Choroid plexus epithelial cell (primary cell): ENCODE measurements at places on chromosomes 1 and 21.
A peak's percentile ranks its signal among the peaks of the same experiment; 100 is the strongest.

DNA sequence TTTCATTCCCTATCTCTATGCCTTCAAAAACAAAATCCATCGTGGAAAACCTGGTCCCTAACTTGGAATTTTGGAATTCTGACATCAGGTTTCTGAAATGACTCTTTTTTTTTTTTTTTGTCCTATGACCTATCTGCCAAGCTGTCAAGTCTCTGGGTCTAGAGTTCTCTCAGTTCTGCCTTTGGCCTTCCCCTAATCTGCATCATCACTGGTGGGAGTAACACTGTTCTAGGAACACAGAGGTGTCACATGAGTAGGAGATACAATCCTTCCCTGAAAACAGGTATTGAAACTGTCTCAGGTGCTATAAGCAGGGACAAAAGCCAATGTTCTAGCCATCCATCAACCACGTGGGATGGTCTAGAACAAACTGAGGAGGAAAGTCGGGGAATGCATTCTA, 142.0 kb upstream of the ATP1B1 start:
- no peak for DNase-seq

DNA sequence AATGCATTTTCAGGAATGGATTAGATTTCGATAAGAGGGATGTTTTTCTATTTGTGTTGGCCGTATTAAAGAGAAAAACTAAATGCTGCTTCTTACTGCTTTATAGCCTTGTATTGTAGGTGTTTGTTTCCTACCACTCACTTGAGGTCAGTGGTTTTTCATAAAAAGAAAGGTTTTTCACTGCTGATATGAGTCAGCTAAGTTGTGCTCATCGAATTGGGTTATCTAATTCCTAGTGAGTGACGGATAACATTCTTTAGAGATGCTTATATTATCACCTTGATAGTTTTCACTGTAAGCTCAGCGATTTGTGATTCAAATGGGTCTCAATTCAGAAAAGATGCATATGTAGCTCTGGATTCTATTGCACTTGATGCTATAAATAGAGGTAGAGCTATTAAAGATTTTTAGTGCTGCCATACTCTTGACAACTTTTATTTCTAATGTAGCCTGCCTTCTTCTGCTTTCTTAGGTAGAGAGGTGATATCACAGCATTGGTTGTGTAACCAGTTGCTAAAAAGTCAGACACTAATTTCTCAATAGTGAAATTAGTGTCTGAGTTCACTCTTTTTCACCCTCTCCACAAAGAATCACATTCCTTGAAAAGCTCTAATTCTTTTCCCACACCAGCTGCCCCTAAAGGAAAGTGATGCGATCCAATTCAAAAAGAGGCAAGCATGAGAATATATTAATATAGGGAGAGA, 180.0 kb downstream of the RASAL2 start:
- peak; percentile 52 for DNase-seq

- peak; percentile 9 for DNase-seq
These were observed 5.8 kb downstream of the LINGO4 start for GRCh38 chr1:151799179-151800022.

DNA sequence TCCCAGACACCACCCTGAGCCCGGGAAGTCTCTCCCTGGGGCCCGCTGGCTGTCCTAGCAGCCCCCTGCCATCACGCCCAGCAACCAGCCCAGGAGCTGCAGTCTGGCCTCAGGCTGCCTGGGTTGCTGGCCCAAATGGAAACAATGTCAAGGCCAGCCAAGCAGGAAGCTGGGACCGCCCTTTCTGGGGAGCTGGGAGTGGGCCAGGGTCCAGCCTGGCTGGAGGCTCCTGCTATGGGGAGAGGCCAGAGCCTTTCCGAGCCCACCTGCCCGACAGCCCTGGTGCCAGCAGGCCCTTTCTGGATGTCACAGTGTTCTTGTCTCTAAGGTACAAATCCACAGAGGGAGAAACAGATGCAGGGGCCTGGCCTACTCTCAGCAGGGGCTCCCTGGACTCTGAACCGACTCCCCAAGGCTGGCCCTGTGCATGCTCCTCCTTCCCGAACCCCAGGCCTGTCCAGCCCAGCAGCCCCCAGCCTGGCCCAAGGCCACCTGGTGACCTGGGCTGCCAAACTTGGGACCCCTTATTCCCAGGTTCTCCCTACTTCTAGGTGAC, 1.2 kb upstream of the MMEL1 start:
- DNase-seq: no peak

- no peak for DNase-seq
These were observed 288.0 kb upstream of the KAZN start for GRCh38 chr1:14310476-14310875.

- DNase-seq: no peak
These were observed 18.8 kb upstream of the SELP start for GRCh38 chr1:169648709-169649108.

DNA sequence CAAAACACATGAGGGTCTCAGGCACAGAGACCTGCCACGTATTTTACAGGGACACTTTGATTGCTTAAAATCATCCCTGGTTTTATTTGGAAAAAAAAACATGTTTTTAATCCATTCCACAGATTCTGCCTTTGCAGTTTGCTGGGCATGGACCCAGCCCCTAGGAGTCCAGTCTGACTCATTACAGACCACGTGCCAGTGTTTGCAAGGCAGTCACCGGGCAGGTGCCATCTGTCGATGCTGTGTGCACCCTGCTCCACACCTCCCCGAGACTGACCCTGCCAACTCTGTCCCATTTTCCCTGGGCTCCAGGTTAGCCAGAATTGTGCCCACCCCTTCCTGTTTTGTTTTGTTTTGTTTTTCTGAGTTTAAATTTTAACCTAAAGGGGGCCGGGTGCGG, 148.4 kb upstream of the TMEM51 start:
- DNase-seq: no peak

GRCh38 chr1:160904783-160905616, 20.0 kb upstream of the ITLN1 start:
- peak; percentile 47 for DNase-seq

- no peak for DNase-seq
These were observed 53.0 kb downstream of the SLC37A1 start for GRCh38 chr21:42566524-42567213.

DNA sequence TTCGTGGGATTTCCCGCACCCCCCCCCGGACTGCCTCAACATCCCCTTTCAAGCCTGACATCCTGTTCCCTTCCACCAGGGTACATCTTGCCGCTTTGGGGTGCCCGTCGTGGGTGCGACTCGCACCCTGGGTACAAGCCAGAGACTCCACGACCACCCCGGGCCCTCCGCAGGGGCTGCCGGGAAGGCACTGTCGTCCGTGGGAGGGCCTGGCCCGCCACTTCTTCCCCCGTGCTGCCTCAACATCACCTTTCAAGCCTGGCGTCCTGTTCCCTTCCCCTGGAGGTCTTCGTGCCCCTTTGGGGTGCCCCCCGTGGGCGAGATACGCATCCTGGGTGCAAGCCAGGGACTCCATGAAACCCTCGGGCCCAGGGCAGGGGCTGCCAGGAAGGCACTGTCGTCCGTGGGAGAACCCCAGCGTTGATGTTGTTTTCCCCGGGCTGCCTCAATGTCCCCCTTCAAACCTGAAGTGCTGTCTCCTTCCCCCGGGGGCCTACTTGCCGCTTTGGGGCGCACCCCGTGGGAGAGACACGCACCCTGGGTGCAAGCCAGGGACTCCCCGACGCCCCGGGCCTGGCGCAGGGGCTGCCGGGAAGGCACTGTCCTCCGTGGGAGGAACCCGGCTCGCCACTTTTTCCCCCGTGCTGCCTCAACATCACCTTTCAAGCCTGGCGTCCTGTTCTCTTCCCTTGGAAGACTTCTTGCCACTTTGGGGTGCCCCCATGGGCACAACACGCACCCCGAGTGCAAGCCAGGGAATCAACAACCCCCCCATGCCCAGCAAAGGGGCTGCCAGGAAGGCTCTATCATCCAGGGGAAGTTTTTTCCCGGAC, 138.6 kb downstream of the LIPI start:
- DNase-seq: no peak

DNA sequence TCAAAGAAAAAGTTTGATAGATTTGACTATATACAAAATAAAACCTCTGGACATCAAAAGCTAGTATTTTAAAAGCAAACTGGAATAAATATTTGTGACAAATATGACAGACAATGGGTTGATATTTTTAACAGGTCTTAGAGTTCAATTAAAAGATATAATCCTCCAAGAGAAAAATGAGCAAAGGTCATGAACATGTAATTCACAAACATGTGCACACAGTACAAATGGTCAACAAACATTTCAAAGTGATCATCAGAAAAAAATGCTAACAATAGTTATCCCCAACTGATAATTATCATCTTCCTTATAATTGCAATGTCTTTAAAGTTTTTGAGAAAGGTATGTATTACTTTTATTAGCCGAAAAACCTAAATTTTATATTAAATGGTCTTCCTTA, 32.0 kb downstream of the WDR64 start:
- DNase-seq: no peak

GRCh38 chr1:205949753-205950152, 6.5 kb upstream of the SLC26A9 start:
- DNase-seq: no peak

- no peak for DNase-seq
These were observed 1.6 kb upstream of the C1orf159 start for GRCh38 chr1:1117469-1117831.

GRCh38 chr1:180611016-180611930, 20.5 kb upstream of the XPR1 start:
- DNase-seq: no peak

DNA sequence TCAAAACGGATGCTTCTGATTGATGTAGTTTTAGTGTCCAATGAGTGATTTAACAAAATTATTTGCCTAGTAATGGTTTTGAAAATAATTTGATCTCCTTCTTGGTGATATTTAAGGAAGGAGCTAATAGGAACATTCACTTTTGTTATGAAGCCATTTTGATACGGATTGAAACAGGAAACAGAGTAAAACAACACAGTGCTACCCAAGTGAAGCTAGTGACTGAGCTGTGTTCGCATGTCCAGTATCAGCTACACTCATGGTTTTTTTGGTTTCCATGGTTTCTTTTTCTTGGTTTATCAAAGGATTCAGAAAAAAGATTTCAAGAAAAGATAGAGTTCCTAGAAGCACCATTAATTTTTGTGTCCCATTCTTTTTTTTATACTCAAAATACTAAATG, 40.1 kb upstream of the PLEKHO1 start:
- DNase-seq: no peak

DNA sequence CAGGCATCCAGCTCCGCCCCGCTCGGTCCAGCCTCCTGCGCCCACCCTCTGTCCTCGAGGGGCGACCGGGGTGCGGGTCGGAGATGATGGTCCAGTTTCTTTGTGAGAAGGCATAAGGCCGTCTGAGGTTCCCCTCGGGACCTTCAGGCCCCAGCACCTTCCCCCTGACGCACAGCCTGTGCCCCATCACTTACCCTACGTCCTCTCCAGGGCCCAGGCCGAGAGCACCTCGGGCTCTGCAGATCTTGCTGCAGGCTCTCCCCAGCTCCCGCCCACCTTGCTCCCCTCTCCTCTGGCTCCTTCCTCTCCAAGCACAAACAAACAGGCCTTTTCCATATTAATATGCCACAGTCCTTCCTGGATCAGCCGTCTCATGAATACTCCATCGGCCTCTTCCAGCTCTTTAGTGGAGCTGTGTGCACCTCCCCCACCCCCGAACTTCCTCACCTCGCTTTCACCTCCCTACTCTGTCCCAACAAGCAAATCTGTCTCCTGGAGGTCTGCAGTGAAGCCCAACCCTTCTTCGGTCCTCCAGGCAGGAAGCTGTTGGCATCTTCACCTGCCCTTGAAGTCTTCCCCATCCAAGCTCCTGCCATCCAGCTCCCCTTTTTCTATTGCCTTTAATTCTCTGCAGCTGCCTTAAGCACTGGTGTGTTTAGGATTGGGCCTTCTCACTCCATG, 448 bp upstream of the COL9A2 start:
- DNase-seq: no peak

DNA sequence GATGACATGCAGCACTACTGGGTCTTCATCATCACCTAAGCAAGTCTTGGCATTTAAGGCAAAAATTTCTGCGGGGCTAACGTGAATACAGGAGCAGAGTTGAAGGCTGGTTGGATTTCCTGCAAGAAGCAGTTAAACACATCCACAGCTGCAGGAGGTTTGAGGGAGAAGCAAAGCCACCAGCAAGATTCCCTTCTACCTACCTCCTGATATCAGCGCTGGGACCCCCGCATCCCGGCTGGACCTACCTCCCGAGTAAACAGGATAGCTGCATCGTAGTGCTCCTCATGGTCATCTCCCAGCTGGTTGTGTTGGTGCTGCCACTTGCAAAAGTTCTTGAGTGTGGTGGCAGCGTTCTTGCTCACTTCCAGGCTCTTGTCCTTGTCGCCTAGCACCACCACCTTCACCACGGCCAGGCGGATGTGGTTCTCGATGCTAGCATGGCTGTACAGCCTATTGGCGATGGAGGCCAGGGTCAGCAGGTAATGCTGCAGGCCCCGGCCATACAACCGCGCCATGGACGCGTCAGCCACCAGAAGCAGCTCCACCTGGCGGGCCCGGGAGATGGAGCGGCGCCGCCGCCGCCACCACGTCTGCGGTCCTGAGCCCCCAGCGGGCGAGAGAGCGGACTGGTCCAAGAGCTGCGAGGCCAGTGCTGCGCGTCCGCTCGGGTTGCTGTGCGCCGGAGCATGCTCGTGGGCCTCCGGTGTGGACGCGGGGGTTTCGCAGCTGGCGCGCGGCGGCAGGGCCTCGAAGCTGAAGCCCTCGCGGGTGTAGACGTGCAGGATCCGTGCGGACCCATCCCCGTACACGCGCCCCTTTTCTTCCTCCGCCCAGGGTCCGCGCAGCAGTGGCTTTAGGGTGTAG, 1.6 kb downstream of the ADAMTS5 start:
- peak; percentile 34 for DNase-seq

- no peak for DNase-seq
These were observed 6.9 kb upstream of the RAB7B start for GRCh38 chr1:206010060-206010459.

DNA sequence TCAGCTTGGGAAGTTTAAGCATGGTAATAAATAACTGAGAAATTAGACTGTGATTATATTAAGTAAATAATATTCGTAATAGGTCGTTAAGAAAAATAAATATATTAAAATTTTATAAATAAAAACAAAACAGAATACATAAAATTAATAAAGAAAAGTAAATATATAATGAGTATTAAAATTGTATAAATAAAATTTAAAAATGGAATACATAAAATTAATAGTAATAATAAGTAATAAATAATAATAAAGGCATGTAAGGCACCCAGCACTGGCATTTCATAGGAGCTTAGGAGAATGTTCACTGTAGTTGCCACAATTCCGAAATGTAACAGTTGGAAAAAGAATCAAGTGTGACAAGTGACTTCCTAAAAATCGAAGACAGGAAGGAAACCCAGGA, 45.8 kb upstream of the FHAD1 start:
- DNase-seq: no peak

GRCh38 chr1:210428696-210429095, 100.0 kb downstream of the HHAT start:
- DNase-seq: no peak

DNA sequence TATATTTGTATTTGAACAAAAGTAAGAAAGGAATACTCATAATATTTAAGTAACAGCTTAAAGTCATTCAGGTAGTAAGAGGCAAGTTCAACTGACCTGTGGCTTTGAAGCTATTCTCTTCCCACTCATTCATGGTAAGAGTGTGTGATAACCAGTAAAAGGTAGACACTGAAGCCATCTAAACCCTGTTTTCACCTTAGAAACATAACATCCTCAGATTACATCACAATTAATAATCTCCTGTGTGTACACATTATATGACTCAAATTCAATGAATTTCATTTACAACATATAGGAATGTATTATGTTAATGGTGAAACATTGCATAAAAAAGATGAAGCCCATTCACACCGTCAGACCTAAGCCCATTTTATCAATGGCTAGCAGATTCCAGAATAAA, 364.8 kb upstream of the SNX7 start:
- no peak for DNase-seq
